Tongue (tissue), 3 donors: ENCODE measurements at places on chromosomes 2 and 18. TPM values are rescaled to one million over a fixed set of nuclear protein-coding genes. Genes with fewer than 3 reads are reported as not detected.

C2orf80 gene
- total RNA-seq, result not detected

PARD3B gene
- 21.5 TPM for total RNA-seq

DNA sequence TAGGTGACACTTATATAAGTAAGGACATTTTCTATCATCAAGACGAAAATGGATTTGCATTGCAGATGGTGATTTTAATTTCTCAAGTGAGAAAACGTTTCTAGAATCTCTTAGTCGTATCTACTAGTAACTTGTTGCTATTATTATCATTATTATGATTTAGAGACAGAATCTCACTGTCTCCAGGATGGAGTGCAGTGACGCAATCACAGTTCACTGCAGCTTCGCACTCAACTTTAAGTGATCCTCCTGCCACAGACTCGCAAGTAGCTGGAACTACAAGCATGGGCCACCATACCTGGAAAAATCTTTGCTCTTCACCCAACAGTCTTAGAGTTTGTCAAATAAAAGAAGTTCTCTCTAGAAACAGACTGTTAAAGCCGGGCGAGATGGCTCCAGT, 37.6 kb upstream of the DDX18 start:
- no peak for DNase-seq

DNA sequence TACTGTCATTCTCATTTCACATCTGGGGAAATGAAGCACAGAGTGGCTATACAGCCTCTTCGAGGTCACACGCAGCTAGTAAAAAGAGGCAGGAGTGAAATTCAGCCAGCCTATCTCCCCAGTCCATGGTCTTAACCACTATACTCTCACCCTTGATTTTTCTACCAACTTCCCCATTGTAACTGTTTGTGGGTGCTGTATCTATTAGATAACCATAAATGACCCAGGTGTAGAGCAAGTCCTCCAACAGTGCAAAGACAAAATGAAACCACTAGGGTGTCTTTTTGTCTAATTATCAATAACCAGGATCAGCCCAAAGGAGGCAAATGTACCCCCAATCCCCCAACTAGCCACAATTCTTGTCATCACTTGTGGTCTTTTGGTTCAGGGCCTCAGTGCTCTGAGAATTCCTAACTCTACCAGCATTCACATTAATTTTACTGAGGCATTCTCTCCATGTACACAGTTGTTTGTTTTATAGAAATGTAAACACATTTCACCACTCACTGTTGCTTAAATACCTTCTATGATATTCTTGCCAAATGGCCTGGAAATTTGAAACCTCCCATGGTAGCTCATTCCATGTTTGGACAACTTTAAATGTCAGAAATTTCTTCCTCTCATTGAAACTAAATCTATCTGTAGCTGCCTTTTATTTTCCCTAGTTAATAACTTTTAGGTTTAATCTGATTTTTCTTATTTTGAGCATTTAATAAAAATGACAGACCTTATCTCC, 58.7 kb downstream of the SLC40A1 start:
- DNase-seq, result no peak

- no peak for DNase-seq
Measured at GRCh38 chr2:176832086-176832485, 380.5 kb upstream of the HNRNPA3 start.

GRCh38 chr2:377414-377813, 89.5 kb upstream of the ALKAL2 start:
- no peak for DNase-seq

ADAM17 gene
- 29.8 TPM for total RNA-seq

SERPINB13 gene
- 17.5 TPM for total RNA-seq

- no peak for DNase-seq
Measured at GRCh38 chr2:59884166-59884565, 669.3 kb downstream of the BCL11A start.

GRCh38 chr2:28546242-28546641, 50.4 kb downstream of the PLB1 start:
- DNase-seq, result no peak

TUBA3E gene
- not detected for total RNA-seq

DNA sequence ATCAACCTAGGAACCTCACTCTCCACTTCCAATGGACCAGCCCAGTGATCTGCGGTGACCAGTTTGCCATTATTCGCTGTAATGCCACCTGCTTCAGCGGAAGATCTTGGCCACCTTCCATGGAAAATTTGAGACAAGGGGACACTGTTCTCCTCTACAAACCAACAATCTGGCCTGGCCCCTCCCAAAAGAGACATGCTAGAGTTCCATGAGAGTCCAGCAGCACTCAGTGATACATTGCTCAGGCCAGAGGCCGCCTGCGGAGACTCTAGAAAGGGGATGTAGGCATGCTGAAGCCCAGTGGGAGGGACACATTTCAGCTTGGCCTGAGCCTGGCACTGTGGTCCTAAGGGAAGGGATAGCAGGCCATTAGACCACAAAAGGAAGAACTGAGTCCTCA, 58.3 kb downstream of the COL6A3 start:
- DNase-seq, result peak; percentile 41

DNA sequence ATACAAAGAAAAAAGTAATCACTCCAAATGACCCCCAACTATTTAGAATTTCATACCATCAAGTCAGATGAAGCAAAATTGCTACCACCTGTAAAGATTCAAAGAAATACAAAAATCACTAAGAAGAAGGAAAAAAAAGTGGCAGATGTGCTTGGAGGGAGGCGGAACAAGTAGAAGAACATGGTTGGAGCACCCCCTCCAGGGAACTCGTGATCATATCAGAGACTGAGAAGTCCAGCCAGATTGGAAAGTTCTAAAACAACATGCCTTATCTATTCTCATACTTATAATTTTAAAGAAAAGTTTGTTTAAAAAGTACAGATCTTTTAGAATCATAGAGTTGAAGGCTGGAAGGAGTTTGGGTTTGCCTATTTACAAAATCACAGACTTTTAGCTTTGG, 113.4 kb upstream of the CYP26B1 start:
- no peak for DNase-seq
